Frontal cortex (tissue), 4 donors: ENCODE measurements at places on chromosomes 11 and 22.
A peak's percentile ranks its signal among the peaks of the same experiment; 100 is the strongest.

- DNase-seq = no peak
These were observed 28.0 kb downstream of the ADA2 start for GRCh38 chr22:17191163-17191784.

DNA sequence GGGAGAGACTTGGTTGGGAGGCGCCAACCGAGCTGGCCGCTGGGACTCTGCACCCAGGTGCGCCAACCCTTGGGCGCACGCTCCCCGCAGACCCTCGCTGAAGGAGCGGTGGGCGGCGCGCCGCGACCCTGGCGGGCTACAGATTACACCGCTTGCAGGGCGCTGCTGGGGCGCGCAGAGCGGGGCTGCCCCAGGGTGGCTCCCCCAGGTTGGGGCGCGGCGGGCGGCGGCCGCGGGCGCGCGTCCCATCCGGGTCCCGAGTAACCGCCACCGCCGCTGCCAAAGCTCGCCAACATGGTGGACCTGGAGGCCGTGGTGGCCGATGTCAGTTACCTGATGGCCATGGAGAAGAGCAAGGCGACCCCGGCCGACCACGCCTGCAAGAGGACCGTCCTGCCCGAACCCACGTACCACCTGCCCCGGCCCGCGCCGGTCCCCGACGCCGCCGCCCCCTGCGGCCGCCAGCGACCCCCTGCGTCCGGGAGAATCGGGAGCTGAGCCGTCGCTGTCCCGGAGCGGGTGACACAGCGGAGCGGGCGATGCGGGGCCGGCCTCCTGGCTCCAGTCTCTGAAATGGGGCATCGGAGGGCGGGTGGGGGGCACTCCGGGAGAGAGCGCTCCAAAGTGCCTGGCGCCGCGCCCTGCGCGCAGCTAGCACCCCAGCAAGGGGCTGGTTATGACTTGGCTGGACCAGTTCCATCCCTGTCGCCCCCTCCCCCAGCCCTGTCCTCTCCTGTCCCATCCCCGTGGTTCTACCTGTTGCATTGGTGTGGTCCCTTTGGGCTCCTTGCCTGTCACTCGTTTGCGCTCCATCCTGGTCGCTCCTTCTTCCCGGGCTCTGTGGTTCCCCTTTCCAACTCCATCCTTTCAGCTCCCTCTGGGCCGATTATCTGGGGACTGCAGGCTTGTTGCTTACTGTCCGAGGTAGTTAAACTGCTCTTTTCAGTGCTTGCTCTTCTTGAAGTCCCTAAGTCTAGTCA is 143.3 kb upstream of the GRK3 start:
- DNase-seq = no peak

- DNase-seq = no peak
These were observed 7.2 kb downstream of the ELFN2 start for GRCh38 chr22:37419969-37420685.

GRCh38 chr11:116931206-116931953 is 94.0 kb upstream of the APOA1 start:
- no peak for DNase-seq

DNA sequence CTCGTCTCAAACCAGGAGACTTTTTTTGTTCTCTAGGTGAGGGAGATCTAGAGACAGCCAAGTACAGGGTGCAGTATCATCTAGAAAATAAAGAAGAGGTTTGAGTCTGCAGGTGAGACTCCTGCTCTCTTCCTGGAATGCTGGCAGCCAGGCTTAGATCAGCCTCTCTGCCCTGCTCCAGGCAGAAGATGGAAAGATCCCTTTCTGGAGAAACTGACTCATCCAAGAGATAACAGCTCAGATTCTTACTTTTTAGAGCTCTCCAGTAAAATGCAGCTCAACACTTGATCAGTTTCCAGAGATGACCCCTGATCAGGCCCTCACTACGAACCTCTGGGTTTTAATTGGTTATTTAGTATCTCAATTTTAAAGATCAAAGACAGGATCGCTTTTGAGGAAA is 44.6 kb upstream of the EHF start:
- no peak for DNase-seq

- DNase-seq = peak; percentile 24
These were observed 1.8 kb upstream of the FLI1 start for GRCh38 chr11:128691802-128692752.

GRCh38 chr22:49897015-49897684 is 21.1 kb downstream of the ALG12 start:
- no peak for DNase-seq

GRCh38 chr11:103532133-103532788 is 423.0 kb downstream of the DYNC2H1 start:
- DNase-seq = no peak

GRCh38 chr11:116170526-116171120 is 602.2 kb downstream of the BUD13 start:
- no peak for DNase-seq

GRCh38 chr11:47477323-47477722 is 28.4 kb upstream of the RAPSN start:
- DNase-seq = no peak
